ENCODE measurements at places on chromosomes 4 and X.

GRCh38 chrX:154384284-154384892 is 5.3 kb downstream of the EMD start:
- DNase-seq: no peak

DNA sequence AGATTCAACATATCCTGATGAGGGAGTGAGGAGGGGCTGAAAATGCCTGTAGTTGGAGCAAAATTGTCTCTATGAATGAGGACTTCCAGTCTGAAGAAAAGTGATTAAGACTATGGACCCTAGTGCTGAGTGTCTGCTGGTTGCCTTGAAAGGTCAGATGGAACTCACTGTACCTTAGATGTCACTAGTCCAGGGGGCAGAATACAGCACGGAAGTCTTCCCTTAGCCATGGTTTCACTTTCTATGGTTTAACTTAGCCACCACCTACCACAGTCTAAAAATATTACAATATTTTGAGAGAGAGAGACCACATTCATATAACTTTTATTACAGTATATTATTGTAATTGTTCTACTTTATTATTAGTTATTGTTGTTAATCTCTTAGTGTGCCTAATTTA is 223.1 kb downstream of the FMR1NB start:
- DNase-seq: no peak

GRCh38 chrX:28609003-28609402 is 21.8 kb downstream of the IL1RAPL1 start:
- no peak for DNase-seq

GRCh38 chr4:123741906-123742305 is 345.3 kb downstream of the SPRY1 start:
- no peak for DNase-seq

DNA sequence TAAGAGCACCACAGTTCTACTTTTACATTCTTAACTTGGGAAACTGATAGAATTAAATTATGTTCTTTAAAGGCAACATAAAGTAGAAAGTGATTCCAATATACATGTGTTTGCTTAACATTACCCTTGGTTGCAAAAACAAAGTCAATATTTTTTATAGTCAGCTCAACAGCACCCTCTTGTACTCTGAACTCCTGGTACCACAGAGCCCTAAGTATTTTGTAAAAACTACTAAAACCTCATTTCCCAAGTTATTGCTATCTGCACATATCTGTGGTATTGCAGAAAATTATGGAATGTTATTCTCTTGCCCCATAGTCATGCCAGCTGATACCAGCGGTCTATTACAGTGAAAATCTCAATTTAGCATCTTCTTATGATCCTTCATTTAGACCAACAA is 2.9 kb downstream of the KIF4A start:
- no peak for DNase-seq

- no peak for DNase-seq
Observed at GRCh38 chrX:32084757-32085156, 1012.9 kb upstream of the FTHL17 start.

DNA sequence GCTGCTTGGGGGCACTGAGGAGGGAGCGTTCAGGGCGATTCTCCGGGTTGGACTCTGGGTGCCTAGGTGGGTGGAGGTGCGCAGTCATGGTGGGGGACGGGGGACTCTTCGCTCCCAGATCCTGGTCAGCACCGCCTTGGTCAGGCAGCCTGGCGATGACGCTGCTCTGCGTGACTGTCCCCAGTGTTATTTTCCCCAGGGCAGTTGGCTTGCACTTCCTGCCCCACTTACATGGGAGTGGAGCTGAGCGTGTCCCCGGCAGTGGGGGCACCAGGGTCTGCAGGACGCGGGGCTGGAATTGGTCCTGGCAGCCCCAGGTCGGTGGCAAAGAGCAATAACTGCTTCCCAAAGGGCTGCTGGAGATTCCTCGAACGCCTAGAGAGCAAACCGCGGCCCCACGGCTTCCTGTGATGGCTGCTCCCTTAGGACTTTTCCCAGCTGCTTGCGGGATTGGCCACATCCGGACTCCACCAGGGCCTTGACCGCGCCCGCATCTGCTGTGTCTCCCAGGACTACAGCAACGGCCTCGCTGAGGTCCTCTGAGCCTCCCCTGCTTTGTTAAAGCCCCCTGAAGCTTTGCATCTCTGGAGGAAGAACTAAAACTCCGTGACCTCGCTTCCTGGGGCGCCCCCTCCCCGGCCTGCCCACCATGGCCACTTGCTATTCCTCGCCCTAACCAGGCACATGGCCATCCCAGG is 35.3 kb upstream of the GPR78 start:
- peak; percentile 42 for DNase-seq

GRCh38 chrX:118468122-118468521 is 27.5 kb upstream of the DOCK11 start:
- no peak for DNase-seq

- no peak for DNase-seq
Observed at GRCh38 chr4:26748811-26749210, 111.8 kb upstream of the STIM2 start.

DNA sequence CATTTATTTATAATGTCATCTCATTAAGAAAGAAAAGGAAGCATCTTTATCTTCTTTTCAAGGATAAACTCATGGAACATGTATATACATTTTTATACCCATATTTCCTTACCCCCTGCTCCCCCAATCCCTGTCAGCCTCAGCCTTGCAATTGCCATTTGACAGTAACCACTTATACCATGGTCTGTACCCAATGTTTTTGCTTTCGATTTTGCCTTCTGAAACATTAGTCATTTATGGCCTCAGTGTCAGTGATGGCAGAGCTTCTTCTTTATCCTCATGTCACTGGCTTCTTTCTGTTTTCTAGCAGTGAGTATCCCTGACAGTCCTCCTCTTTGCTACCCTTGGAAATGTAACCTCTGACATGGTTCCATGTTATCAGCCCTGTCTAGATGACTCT is 228.4 kb downstream of the SPRY1 start:
- DNase-seq: no peak

- no peak for DNase-seq
Observed at GRCh38 chr4:69594382-69594781, 45.1 kb downstream of the UGT2A2 start.

DNA sequence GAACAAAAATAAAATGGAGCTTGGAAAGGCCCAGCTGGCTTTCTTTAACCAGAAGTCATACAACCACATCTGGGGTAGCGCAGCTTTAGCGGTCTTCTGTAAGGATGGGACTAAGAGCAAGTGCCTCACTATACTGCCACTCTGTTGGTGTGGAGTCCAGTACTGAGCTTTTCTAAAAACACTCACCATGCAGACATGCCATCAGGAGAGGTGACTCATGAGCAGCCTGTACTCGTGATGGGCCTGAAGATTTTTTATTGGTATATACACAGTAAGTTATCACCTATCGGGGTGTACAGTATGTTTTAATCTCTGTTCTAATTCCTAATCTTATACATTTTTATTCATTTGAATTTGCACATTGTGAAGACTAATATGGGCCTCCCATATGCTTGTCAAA is 9.6 kb downstream of the PPP3CA start:
- DNase-seq: no peak

DNA sequence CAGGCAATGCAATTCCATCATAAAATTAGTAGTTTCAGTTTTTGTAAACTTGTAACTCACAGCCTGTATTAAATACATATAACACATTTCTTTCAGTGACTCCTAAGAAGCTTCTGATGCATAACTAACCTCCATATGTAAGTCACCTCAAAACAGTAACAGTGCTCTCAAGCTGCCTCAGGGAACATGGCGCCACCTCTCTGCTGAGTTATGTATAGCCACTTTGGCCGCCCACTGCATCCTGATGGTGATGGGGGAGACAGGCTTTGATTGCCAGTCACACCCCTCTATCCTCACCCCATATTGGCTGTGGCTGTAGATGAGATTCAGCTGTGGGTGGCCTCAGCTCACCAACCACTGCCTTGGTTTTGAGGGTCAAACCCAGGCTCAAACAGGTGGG is 54.3 kb downstream of the LRBA start:
- no peak for DNase-seq

DNA sequence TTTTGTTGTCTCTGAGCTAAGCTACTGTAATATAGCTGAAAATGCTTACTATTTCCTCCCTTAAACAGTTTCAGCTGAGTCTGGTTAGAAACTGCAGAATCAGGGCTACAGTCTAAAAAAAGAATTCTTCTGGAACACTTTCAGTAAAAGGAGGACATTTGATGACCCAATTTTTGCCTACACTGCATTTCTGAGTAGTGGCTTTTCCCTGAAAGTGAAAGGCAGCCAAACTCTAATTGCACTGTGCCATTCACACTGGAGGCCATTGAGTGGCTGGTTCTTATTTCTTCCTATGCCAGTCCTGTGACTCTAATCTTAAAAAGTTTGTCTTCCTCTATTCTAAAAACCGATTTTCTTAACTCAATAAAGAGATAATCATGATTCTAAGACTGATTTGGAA is 526.0 kb downstream of the CFAP47 start:
- DNase-seq: no peak

- no peak for DNase-seq
Observed at GRCh38 chrX:40581336-40581920, 658 bp downstream of the ATP6AP2 start.

- DNase-seq: no peak
Observed at GRCh38 chrX:20350596-20350995, 83.9 kb upstream of the RPS6KA3 start.

- no peak for DNase-seq
Observed at GRCh38 chr4:185341841-185342240, 53.9 kb downstream of the LRP2BP start.

- DNase-seq: no peak
Observed at GRCh38 chr4:174537634-174538033, 15.3 kb upstream of the HPGD start.
